Hematopoietic multipotent progenitor cell treated with erythropoietin and hydrocortisone succinate and interleukin-3 and kit ligand, for 6 days (in vitro differentiated cells): ENCODE measurements at places on chromosomes 1 and 21.

GRCh38 chr1:156859523-156860112 is 701 bp upstream of the INSRR start:
- DNase-seq: no peak

DNA sequence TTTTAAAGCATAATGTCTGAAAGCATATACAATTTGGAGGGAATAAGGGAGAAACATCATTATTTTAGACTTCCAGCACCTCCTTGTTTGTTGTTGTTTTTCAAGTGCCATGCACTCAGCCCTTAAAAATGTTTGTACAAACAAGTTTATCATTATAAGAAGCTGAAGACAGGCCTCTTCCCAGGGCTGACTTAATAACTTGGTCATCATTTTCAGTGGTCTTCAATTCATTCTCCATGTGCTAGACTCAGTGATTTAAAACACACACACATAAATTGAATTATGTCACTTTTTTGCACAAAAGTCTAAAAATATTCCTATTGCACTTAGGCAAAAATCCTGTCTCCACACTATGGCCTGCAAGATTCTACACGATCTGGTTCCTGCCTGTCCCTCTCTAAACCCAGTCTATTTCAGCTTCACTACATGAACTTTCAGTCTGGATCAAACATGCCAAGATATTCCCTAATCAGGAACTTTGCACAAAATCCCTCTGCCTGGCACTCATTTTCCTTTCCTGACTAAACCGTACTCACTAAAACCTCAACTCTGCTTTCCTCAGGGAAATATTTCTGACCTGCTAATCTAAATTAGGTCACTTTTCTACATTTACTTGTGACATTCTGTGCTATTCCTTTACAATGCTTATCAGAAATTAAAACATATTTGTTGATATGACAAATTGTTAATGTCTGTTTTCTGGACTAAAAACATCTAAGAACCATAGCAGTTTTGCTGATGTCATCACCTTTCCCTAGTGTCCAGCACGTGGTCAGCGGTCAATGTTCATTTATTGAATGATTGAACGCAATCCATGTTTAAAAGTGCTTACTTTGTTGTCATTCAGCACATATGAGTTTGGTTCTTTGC is 14.8 kb upstream of the GBP5 start:
- no peak for DNase-seq

DNA sequence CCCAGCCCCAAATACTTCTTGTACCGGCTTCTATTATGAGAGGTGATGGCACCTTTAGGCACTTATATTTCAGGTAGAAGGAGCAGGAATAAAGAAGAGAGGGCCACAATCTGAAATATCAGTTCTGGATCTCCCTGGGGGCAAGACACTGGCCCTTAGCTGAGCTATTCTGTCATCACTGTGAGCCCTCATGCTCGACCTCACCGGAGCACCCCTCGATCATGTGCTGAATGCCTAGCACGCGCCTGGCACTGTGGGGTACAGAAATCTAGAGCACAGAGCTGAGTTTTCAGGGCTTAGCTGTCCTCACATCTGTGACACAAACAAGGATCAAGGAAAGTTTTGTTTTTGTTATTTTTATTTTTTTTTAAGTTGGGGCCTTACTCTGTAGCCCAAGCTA is 7.6 kb upstream of the MX1 start:
- DNase-seq: no peak

DNA sequence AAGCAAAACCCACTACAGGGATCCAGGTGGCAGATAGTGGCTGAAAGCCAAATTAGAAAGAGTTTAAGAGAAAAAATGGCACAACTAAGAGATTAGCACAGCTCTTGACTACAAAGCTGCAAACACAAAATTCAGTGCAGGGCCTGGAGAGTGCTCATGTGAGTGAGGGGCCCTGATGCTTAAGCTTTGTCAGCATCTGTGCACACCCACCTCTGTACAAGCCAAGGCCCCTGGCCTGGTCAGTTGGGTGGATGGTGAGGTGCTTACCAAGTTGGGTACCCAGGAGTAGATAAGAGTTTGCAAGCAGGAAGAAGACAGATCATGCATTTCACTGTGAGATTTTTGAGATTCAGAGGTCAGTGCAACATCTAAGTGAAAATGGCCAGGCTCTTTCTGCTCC is 62.7 kb upstream of the ATP1B1 start:
- DNase-seq: no peak

DNA sequence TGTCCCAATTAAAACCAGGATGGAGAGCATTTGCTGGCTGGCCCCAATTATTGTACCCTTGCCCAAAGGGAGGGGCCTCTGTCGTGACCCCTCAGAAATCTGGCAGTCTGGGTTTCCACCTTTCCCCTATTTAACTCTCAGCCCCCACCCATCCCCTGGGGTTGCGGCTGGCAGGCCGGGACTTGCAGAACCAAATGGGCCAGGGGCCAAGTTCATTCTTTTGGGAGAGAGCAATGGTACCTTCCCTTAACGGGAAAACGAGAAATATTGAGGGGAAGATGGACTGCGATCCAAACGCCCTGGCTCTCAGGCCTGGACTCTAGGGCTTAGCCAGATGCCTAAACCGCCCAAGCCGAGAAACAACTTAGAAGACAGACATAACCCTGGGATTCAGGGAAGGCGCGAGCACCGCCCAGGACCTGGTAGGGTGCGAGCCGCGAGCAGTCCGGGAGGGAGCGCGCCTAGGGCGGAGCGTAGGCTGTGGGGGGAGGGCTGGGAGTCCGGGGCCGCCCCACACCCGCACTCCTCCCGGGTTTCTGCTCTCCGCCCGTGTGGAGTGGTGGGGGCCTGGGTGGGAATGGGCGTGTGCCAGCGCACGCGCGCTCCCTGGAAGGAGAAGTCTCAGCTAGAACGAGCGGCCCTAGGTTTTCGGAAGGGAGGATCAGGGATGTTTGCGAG is at the start of gene SLC27A3:
Gene SLC27A3, plus strand, starts transcription at position 628 of the 678 bp plus-strand sequence. CDS start 91 bp downstream, outside the sequence.
- peak; percentile 68 for DNase-seq

- DNase-seq: no peak
Measured at GRCh38 chr1:196910215-196910614, 22.4 kb downstream of the CFHR4 start.

- no peak for DNase-seq
Measured at GRCh38 chr21:36126208-36126565, 8.7 kb upstream of the CBR3 start.

GRCh38 chr1:1179346-1179982 is 5.8 kb downstream of the TTLL10 start:
- DNase-seq: no peak

DNA sequence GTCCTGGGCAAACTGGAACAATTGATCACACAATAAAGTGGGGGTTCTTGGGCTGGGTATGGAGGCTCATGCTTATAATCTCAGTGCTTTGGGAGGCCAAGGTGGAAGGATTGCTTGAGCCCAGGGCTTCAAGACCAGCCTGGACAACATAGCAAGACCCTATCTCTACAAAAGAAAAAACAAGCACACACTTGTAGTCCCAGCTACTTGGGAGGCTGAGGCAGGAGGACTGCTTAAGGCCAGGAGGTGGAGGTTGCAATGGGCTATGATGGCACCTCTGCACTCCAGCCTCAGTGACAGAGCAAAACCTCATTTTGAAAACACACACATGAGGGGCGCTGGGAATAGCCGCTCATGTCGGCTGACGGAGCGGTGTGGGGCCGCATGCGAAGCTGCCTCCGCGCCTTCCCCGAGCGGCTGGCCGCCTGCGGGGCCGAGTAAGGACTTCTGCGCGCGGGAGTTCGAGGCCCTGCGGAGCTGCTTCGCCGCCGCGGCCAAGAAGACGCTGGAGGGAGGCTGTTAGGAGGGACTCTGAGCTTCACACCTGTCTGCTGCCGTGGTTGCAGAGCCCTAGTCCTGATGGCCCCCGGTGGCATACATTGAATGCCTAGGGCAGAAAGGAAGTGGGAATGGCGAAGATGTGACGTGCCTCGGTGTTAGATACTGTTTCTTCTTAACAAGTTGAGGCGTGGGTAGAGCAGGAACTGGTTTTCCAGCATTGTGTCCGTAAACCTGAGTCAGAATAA is 59.5 kb downstream of the ACBD3 start:
- DNase-seq: no peak

- DNase-seq: no peak
Measured at GRCh38 chr21:42186591-42186990, 32.3 kb upstream of the ABCG1 start.

DNA sequence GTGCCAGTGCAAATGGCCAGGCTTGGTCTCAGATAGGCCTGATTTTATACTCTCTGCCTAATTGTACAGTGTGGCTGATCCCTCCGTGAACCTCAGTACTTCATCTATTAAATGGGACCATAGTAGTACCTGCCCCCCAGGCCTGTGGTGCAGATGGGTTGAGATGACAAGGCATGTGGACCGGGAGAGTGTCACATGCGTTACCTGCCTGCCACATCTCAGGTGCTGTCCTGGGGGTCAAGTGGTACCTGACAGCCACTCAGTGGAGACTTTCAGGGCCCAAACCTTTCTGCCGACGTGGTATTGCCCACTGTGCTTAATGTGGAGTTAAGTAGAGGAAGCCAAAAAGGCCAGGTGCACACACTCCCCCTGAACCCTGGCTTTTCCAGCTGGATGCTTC is 197.3 kb downstream of the FOXD2 start:
- no peak for DNase-seq

DNA sequence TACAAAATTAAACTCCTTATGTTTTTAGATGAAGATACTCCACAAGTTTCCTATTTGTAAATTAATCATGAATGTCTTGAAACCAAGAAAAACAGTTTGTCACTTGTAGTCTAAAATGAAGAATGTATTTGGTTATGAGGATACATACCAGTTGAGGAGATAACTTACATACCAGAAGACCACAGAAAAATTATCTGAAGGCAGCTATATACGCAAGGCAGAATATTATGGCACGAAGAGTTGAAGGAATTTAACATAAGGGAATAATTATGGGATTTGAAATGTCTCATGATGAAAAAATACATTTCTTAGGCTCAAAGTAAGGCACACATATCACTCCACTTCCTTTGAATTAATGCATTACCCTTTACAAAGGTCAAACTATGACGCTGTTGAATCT is 73.3 kb downstream of the IFI44 start:
- DNase-seq: no peak

DNA sequence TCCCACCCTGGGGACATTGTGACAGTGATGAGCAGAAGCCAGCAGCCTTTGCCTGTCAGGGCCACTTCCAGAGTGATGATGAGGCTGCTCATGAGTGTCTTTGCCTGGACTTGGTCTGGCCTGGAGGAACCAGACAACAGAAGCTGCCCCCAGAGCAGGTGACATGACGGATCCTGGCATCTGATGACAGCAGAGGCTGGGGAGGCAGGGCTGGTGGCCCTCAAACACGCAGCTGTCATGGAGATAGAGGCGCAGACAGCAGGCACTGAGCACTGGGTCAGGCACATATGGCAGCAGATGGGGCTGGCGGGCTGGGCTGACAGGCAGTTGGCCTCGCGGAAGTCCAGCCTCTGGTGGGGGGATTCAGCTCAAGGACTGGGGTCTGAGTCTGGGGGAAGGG is 66.4 kb upstream of the STUM start:
- DNase-seq: no peak

DNA sequence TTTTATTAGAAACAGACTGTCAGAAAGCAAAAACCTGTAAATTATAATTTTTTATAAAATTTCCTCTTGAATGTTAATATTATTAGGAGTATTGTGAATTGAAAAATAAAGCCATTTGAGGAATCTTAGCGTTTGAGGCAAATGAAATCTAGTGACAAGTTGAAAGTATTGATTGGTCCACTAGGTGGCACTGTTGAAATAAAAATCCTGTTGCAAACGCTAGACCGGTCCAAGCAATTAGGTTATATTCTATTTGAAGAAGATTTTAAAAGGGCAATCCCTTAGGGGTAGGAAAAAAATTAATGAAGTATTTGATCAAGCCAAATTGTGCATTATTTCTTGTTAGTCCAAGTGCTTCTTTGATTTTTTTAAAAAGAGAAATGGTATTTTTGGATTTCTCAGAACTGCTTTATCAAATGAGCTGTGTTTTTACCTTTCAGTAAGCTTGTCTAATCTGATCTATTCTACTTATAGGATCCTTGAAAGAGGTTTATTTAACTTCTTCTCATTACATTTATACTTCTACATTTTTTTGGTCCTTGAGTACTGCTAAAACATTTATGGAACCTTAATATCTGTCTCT is 57.7 kb downstream of the ATG4C start:
- peak; percentile 85 for DNase-seq

GRCh38 chr1:234608911-234609690 is 877 bp downstream of the IRF2BP2 start:
- DNase-seq: peak; percentile 60

GRCh38 chr1:82388679-82389078 is 587.9 kb downstream of the ADGRL2 start:
- no peak for DNase-seq

DNA sequence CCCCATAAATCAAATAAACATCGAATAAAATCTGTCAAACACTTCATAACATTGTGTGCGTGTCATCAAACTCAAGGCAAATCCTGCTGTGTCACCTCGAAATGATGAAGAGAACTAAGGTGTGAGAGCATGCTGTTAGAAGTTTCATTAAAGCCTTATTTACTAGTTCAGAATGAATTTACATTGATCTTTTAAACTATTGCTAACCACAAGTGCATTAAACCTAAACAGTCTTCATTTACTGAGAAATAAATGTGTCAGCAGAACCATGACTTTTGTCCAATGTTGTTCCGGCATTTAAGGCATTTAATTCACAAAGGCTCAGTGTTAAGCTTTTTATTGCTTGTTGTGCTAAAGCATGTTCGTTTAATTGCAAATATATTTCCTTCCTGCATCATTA is 474.4 kb downstream of the SETD4 start:
- no peak for DNase-seq

DNA sequence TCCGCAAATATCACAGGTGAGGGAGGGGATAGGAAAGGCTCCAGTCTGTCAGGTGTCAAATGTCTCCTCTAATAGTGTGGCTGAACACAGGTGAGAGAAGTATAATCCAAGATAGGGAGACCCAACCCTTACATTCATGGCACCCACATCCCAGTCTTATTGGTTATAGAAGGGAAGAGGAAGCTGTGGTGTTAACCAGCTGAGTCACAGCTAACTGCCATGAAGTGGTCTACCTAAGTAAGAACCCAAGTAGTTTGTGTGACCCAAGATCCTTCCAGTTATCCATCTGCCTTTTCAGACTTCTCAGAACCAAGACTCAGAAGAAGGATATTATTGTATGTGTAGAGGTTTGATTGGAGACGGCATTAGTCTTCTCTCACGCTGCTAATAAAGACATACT is 37.1 kb downstream of the DDAH1 start:
- DNase-seq: peak; percentile 12

DNA sequence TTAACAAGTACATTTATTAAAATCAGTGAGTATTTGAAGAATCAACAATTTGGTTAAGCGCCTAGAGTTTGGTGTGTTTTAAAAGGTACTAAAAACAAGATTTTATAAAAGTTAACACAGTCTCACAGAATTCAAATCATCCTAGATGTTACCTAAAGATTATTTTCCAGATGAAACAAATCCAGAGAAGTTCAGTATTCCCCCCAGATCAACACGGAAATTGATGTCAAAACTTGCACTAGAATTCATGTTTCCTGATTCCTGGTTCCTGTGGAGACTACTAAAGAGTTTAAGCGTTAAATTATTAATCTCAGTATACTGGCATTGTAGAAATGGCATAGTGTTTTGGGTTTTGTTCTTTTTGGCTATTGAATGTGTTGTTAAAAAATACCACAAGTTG is 1.4 kb downstream of the PTBP2 start:
- DNase-seq: no peak
